Stimulated activated CD8-positive, alpha-beta memory T cell treated with anti-CD3 and anti-CD28 coated beads, Interleukin-12 subunit alpha, Interleukin-12 subunit beta, amount 100 ng/mL, for 4 hours (primary cell): ENCODE measurements at places on chromosomes 6 and 20.

DNA sequence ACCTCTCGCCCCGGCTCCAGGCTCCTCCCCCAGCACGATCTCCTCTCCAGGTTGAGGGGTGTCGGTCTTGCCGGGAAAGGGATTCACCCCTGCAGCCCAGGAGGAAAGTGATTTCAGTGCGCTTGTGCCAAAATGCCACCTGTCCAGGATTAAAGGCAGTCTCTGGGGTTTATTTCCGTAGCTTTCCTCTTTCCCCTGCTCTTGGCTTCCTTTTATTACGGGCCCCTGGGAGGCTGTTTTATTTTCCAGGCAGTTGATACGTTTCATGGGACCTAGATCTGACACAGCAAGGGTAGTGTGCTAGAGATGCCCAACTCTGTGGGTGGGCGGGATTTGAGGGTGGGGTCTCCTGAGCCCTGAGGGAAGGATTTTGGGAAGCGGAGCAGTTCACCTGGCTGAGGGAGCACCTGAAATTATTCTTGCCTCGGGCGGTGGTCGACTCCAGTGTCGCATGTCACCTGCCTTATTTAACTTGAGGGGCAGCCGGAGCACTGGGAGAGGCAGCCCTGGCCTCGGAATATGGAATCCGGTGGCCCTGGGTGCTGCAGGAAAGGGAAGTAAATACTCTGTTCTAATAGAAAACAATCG, 9.5 kb upstream of the NKX2-2 start:
- DNase-seq: no peak

DNA sequence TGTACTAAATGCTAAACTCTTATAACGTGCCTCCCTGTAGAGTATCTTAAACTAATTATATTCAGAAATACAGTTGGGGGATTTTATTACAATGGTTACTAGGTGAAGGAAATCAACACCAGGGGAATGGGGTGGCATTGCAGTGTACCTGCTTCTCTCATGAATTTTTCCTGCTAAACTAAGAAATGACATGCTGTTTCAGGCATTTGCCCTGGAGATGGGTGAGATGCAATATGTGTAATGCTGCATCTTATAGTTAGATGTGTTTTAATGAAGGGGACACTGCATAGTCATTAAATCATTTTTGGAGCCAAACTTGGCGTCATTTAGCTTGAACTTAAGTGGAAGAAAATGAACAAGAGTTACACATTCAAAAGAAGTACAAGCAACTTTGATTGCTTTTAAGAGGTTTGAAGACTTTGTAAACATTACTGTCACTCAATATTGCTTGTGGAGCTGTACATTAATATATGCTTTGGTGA, 4.3 kb downstream of the EYA4 start:
- no peak for DNase-seq

DNA sequence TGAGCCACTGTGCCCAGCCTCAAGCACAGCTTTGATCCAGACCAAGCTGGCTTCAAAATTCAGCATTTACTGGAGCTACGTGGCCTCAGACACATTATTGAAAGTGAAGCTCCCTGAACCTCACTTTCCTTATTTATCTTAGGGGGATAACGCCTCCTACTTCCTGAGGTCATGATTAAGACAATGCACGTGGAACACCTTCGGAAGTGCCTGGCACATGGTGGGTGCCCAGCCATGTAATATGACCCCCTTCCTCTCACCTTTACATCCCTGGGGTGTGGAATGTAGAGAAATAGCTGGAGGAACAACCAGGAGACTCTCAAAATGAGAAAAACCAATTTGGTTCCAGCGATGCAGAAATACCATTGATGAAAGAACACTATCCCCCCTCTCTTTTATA, 1.6 kb upstream of the CLPS start:
- no peak for DNase-seq

- no peak for DNase-seq
Measured at GRCh38 chr20:62838128-62838891, 21.5 kb downstream of the COL9A3 start.

DNA sequence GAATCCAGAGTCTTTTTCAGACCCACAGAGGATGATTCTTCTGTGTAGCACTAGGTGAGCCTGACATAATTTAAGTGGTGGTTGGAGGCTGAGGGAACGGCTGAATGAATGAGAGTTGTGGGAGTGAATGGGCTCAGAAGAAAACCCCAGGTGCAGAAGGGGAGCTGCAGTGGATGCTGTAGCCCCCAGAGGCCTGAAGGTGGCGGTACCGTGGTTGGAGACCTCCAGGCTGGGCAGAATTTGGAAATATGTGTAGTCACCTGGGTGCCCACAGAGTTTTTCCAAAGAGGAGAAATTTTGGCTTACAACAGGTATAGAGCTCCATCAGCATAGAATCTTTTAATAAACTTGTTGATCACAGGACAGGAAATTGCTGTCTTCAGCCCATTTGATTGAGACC, 6.5 kb upstream of the RAET1G start:
- no peak for DNase-seq

- DNase-seq: no peak
Measured at GRCh38 chr6:13760307-13761304, 49.0 kb upstream of the RANBP9 start.

DNA sequence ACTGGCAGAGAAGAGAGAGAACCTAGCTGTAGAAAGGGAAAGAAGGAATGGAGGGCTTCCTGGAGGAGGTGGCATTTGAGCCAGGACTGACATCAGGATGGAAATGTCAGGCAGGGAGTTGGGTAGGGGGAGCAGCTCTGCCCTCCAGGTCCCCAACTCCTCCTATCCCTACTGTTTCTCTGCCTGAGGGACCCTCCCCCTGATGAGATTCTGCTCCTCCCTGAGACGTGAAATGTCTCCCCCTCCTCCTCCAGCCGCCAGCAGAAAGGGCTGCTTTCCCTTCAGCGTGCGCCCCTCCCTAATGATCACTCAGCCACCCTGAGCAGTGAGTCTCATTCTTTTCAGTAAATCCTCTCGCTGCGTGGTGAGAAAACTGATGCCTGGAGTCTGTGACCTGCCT, 40.6 kb downstream of the HLA-DPB1 start:
- no peak for DNase-seq

DNA sequence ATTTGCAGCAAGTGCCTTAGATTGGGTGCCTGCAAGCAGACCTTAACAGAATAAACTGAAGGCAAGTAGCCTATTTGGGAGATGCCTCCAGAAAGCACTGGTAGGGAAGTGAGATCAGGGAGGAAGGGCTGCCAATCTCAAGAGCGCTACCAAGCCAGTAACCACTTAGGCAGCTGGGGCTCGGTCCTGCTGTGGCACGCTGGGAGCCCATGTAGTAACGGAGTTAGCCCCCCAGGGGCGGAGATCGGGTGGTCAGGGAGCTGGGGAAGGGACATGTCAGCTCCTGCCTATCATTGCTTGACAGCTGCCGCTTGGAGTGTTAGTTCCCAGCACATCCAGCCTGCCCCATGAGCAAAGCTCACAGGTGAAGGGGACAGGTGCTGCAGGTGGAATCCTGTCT, 127.0 kb downstream of the CEBPB start:
- no peak for DNase-seq

DNA sequence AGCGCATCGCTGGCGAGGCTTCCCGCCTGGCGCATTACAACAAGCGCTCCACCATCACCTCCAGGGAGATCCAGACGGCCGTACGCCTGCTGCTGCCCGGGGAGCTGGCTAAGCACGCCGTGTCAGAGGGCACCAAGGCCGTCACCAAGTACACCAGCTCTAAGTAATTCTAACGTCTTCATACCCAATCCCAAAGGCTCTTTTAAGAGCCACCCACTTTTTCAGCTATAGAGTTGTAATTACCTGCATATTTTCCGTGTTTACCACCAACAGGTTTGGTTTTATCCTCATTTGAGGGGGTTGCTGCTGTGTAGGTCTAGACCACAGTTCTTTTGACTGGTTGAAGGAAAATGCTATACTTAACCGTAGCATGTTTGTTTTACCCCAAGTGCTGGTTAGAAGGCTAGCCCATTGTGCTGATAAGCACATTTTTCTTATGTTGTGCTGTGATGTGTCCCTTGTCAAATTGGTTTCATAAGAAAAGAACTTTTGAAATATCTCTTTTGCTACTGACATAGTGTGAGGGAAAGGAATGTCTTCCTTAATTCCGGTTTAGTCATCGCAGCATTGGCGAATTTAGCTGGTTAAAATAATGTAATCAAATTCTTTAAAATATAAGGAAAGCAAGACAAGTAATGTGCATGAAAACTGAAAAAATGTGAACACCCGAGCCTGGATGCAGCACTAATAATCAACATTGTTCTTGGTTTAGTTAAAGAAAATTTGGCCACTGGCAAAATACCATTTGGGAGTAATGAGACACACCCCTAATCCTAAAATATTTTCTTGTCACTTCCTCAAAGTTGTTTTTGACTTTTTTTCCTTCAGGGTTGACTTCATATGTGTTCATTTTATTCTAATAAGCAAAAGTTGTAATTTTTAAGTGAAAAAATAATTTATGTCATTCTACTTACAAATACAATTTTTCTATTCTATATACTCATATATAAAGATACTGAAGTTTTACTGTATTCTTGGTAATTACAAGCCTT, 112.8 kb downstream of the HFE start:
- DNase-seq: no peak

GRCh38 chr20:3672547-3673171, 9.2 kb downstream of the ADAM33 start:
- DNase-seq: no peak

DNA sequence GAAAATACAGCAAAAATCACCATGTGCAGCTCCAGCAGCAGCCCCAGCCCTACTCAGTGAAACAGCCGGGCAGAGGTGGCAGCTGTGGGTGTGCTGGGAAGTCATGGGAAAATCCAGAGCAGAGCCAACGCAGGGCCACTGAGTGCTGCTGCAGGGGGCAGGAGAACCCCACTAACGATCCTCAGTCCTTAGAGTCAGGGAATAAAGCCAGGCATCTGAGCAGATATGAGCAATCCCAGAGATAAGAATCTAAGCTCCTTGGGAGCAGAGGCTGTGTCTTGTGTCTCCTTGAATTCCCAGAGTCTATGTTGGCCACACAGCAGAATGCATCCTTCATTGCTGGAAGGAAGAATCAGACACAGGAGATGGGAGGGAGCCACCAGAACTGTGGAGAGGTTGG, 493.1 kb upstream of the MAP3K7 start:
- no peak for DNase-seq

- no peak for DNase-seq
Measured at GRCh38 chr20:9919271-9920014, 80.6 kb upstream of the PAK5 start.

DNA sequence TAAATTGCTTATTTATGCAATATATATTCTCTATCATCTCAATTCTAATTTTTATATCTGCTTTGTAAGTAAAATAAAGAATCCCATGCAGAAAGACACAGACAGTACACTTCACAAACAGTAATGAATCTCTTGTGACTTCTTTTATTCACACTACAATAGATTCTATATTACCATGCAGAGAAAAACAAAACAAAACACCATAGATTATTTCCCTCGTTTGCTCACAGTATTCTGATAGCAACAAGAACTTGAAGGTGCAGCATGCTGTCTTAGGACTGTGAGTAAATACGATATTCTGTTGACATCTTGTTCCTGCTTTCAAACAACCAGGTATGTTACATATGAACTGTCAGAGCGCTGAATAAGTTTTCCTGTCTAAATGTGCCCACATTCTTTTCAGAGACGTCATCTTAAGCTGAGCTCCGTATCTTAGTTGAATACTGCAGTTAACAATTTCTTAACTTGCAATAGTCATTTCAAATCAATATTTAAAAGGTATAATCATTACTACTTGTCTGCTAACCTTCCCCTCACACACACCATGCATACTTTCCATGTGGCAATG, 140.1 kb downstream of the BTBD9 start:
- DNase-seq: no peak
